Astrocyte of the spinal cord (primary cell): ENCODE measurements at places on chromosomes 5 and 9.
A peak's percentile ranks its signal among the peaks of the same experiment; 100 is the strongest.

- peak; percentile 45 for DNase-seq
Observed at GRCh38 chr5:95725937-95726810, 5.0 kb upstream of the RHOBTB3 start.

- no peak for DNase-seq
Observed at GRCh38 chr9:76729980-76730737, 34.1 kb upstream of the PCA3 start.

GRCh38 chr5:76954383-76954763 lies 1.5 kb downstream of the CRHBP start:
- DNase-seq, result no peak

DNA sequence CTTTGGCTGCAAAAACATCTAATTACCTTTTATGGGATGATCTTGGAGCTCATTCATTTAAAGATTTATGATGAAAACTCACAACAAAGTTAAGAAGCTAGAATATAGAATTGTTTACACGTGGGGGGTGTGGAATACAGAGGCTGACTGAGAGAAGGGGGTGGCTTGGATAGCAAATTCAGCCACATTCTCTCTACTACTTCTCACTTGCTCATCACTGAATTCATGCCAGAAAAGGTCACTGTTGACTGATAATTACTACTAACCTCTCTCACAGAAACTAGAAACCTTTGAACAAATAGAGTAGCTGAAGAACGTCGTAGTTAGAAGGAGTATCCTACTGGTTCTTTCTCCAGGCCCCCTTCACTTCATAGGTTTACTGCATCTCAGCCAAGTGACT lies 808.2 kb downstream of the BRINP1 start:
- DNase-seq, result no peak

- DNase-seq, result peak; percentile 64
Observed at GRCh38 chr5:88665750-88666215, 217.2 kb downstream of the MEF2C start.

DNA sequence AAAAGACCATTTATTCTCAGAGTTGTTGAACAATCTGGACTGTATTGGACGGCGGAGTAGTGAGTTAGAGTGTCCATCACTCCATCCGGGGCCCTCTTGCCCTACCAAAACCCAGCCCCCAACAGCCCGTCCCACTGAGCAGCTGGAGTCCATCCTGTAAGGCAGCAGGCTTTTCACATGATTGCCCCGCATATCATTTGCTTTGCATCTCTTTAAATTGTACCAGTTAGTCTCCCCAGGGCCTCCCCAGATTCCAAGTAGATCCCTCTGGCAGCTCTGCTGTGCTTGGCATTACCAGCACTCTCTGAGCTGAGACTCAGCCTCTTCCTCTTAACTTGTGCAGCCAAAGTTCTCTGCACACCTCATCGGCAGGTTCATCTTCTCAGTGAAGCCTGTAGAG lies 48.6 kb upstream of the ADCY2 start:
- DNase-seq, result no peak

- peak; percentile 77 for DNase-seq
Observed at GRCh38 chr9:91515074-91515687, 91.5 kb upstream of the NFIL3 start.

- DNase-seq, result no peak
Observed at GRCh38 chr5:89016741-89017303, 133.8 kb upstream of the MEF2C start.

GRCh38 chr9:135108831-135109510 lies 21.5 kb downstream of the OLFM1 start:
- DNase-seq, result no peak

DNA sequence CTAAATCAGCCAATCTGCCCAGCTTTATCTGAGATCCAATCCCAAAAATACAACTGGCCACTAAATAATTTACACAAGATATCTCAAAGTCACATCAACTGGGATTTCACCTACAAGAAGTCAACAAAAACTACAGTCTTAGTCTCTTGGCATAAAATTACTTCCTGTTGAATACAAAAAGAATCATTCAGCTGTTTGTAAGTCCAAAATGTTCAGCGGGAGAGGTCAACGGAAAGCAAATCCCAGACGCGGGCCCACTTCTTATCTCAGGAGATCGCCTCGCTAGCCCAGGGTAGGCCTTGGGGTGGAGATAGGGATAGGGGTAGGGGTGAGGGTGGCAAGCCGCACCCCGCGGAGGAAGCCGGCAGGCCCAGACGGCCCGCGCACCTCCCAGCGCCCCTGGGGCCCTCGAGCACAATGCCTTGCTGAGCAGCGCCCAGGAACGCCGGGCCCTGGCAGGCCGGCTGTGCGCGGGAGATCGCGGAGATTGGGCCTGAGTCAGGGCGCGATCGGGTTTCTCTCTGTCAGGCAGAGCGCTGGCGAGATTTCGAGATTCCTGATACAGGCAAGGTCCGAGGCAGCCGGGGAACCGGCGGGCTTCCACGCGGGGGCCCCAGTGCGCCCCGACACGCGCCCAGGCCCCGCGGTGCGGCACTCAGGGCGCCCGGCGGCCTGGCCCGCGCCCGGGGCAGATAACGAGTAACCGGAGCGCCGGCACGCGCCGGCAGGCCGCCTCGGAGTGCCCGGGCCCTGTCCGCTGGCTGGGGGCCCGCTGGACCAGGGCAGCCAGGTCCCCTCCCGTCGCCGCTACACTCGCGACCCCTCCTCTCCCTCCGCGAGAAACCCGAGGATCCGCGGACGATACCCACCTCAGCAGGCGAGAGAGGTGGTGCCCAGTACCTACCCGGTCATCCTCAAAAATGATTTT lies 601 bp downstream of the HINT1 start:
- peak; percentile 79 for DNase-seq

GRCh38 chr9:132927704-132928103 lies 16.7 kb downstream of the TSC1 start:
- no peak for DNase-seq

GRCh38 chr9:20552874-20553557 lies 69.3 kb downstream of the MLLT3 start:
- DNase-seq, result peak; percentile 36

DNA sequence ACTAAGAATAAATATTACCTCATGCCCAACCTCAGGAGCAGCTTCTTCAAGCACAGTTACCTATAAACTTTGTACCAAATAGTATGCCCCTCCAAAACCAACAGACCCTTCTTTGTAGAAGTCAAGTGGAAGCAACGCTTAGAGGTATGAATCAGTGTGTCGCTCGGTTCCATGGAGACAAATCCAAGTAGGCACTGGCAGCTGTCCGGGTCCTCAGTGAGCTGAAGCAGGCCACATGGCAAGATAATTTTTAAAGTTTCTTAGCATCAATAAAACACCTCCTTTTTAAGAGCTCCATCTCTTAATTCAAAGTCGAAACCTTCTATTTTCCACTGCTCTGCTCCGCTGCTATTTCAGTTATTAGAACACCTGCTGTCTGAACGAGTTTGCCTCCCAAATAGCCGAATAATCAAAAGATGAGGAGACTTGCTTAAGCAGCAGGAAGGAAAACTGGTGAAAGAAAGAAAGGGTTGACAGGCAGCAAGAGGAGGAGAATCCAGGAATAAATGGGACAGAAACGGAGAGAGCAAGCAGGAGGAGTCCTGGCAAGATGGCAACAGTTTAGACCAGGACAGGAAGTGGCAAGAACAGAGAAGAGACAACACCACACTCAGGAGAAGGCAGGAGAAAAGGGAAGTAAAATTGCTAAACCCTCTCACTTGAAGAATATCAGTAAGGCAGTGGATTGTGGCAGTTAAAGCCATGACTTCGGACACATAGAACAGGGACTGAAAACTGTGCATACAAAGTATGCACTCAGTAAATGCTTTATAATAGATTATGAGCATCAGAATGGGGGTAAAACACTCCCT lies 65.0 kb downstream of the PPP2R2B start:
- DNase-seq, result no peak
